ENCODE measurements at places on chromosomes 3 and 15.

GRCh38 chr3:150960708-150961684, 11.5 kb downstream of the CLRN1 start:
- DNase-seq = no peak

GRCh38 chr3:175238801-175239200, 379.7 kb downstream of the NAALADL2 start:
- no peak for DNase-seq

- DNase-seq = no peak
Measured at GRCh38 chr15:91861223-91861622, 7.7 kb downstream of the SLCO3A1 start.

GRCh38 chr3:45777111-45777745, 19.1 kb downstream of the SLC6A20 start:
- no peak for DNase-seq

- no peak for DNase-seq
Measured at GRCh38 chr3:46705751-46706552, 4.8 kb downstream of the TMIE start.

DNA sequence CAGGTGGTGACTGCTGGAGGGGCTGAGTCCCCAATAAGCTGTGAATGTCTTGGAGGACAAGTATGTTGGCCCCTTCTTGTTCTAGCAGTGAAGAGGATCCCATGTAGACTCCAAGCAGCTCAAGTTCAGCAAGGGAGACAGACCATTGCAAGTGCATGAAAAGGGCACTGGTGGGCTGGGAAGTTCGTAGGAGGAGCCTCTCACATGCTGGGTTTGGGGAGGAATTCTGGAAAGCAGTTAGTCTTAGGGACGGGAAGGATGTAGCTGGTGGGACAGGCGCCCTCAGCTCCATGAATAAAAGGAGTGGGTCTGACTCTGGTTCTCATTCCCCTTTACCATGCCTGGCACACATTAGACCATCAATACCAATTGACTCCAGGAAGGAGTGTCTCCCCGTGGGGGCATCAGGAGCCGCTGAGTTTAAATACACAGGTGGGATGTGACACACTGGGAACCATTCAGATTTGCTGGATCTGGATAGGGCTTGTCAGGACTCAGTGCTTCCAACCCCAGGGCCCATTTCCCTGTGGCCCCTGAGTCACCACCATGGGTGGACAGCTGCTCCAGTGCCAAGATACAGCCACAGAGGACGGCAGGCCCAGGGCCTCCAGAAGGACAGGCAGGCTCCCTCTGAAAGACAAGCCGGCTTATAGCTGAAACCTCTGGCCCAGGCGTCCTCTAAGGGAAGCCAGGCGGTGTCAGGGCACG, 552 bp upstream of the XYLB start:
- DNase-seq = no peak
